ENCODE measurements at places on chromosomes 12 and 14.

- DNase-seq, result no peak
Observed at GRCh38 chr12:12016284-12017100, 54.2 kb upstream of the BCL2L14 start.

- peak; percentile 10 for DNase-seq
Observed at GRCh38 chr12:24172031-24172772, 222.7 kb upstream of the SOX5 start.

GRCh38 chr12:52964556-52965336 is 15.8 kb downstream of the KRT18 start:
- no peak for DNase-seq

DNA sequence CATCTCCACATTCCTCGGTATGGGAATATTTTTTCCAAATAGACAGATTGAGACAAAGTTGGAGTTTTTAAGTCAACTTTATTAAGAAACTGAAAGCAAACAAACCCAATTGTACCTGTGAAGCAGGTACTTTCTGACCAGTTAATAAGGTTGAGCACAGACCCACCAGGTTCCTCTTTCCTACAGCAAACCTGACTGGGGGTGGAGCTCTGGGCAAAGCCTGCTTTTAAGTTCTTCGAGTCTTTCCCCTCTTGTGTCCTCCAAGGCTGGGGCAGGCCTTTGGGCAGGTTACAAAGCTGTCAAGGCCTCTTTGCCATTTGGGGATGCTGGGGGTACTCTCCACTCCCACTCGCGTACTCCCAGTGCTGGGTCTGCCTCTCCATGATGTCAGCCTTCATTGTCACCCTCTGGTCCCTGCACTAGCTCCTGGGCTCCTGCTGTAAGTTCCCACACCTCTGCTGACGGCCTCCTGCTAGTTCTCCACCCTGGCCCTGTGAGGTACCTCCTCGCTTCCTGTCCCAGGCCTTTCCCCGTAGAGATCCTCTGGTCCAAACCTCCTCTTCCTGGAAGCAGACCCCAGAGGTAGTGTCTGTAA is 3.2 kb downstream of the KCNH3 start:
- no peak for DNase-seq

DNA sequence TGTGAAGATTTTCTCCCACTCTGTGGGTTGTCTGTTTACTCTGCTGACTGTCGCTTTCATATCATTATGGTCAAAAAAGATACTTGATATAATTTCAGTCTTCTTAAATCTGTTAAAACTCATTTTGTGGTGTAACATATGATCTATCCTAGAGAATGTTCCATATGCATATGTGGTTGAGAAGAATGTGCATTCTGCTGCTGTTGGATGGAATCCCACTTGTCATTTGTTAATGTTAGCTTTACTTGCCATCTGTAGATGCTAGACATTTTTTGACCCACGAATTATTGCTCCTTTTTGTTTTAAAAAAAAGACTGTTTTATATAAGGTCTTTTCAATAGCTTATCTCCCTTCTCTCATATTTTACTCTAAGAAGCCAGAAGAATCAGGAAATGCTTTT is 26.3 kb upstream of the OR5AU1 start:
- DNase-seq, result no peak

- no peak for DNase-seq
Observed at GRCh38 chr12:56866493-56866892, 67.7 kb downstream of the SDR9C7 start.

- DNase-seq, result no peak
Observed at GRCh38 chr12:3098436-3098835, 21.3 kb downstream of the TSPAN9 start.

DNA sequence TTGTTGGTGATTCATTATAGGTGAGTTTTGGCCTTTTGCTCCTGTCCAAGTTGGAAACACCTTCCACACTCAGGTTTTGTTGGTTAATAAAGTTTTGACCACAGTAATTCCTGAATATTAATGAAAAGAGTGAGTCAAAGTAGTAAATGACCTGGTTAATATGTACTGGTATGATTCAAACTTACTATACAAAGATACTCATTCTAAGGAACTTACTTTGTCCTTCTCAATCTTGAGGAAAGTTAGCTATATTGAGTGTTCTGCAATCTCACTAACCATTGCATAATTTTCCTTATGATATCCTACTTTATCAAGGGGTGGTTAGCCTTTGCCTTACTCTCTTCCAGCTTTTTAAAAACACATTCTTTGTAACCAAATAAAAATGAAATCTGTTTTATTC is 20.9 kb upstream of the HECTD1 start:
- no peak for DNase-seq

Measured in GM13976 (cell line).